Astrocyte of the spinal cord (primary cell): ENCODE measurements at places on chromosomes 3 and 15.
A peak's percentile ranks its signal among the peaks of the same experiment; 100 is the strongest.

- peak; percentile 58 for DNase-seq
These were observed 200.7 kb upstream of the SEMA6D start for GRCh38 chr15:47516558-47516957.

DNA sequence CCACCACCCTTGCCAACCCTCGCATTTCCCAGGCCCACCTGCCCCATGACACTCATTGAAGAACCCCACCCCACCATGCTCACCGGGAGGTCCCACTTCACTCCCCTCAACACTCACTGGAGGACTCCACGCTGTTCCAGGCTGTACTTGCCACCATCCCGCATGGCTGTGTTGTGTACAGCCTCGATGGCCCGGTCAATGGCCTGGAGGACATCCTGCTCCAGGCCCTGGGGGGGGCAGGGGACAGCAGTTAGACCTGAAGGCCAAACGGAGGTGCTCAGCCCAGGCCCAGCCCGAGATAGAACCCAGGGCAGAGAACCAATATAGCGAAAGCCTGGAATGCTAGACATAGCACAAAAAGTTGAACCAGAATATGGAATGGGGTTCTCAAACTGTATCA, 2.9 kb downstream of the NCKIPSD start:
- no peak for DNase-seq

GRCh38 chr15:97686324-97686723, 274.2 kb upstream of the ARRDC4 start:
- no peak for DNase-seq

- no peak for DNase-seq
These were observed 34.1 kb downstream of the WHAMM start for GRCh38 chr15:82843566-82843965.

- DNase-seq: peak; percentile 42
These were observed 260.1 kb upstream of the CTNNB1 start for GRCh38 chr3:40939030-40939740.

- no peak for DNase-seq
These were observed 314.5 kb downstream of the TLE3 start for GRCh38 chr15:69783211-69783610.

- DNase-seq: no peak
These were observed 36.9 kb downstream of the GPR171 start for GRCh38 chr3:151166161-151166560.

GRCh38 chr3:140530603-140531002, 147.3 kb upstream of the TRIM42 start:
- no peak for DNase-seq

GRCh38 chr15:77747175-77748077, 114.7 kb upstream of the LINGO1 start:
- DNase-seq: no peak

GRCh38 chr3:150467381-150467780, 59.3 kb downstream of the TSC22D2 start:
- DNase-seq: no peak

- DNase-seq: no peak
These were observed 5.4 kb downstream of the PCBP4 start for GRCh38 chr3:51961602-51962569.

DNA sequence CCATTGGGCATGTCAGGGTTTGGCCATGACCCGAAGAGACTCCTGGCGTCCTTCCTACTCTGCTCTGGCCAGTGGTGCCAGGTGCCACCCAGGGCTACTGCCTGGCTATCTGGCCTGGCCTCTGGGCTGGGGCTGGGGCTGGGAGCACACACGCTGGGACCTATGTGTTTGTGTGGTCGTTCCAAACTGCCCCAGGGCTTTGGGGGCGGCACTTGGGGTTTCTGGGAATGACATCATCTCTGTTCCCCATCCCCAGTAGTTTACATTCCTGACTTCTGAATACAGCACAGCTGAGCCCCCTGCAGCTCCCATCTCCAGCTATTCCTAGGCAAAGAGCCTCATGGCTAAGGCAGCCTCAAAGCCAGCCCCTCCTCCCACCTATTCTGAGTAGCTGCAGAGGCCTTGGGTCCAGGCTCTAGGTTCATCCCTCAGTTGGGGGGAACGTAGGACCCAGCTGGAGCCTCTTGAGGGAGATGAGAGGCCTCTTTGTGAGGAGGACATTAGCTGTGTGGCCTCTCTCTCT, 24.3 kb downstream of the PLEKHO2 start:
- peak; percentile 96 for DNase-seq

DNA sequence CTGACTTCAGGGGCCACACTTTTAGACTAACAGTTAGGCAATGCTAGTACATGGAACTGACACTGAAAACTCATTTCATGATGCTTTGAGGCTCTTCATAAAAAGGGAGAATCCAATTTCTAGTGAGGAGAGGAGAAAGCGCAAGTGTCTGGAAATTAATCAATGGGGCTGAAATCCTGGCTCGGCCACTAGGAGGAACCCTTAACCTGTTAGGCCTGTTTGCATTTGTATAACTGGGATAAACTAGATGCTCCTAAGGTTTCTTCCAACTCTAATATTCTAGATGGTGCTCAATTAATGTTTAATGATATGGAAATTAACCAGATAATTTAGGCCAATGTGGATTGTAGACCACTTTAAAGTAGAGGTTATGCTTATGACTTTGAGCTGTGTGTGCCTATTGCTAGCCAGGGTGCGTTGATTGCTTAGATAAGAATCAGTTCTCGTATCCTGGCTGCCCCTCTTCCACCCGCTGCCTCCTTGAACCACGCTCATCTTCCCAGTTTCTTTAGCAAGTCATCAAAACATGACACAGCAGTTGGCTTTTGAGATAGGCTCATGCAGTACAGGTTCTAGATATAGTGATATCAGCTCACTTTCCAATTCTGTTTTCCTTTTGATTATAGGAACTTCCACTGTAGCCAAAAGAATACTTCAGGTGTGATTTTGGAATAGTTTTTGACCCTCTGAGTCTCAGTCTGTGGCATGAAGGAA, 16.8 kb upstream of the CRBN start:
- DNase-seq: no peak

- peak; percentile 98 for DNase-seq
These were observed 67.8 kb downstream of the BDH1 start for GRCh38 chr3:197487911-197488391.

GRCh38 chr3:106172780-106173179, 304.0 kb upstream of the CBLB start:
- DNase-seq: no peak

DNA sequence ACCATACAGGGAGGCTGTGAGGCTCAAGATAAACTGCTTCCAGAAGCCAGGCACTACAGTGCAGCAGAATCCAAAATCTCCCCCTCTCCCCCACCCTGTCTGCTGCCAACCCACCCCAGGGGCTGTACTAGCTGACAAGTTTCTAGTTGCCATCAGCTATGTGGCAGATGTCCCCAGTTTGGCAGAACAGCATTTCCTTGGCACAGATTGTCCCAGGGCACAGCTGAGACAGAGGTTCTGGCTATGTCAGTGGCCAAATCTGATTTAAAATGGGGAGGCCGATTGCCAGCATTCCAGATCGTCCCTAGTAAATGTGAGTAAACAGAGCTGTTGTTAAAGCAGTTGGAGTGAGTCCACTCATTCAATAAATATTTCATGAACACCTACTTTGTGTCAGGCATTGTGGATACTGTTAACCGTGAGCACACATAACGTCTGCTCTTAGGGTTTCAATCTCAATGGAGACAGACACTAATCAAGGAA, 28.0 kb upstream of the CCDC174 start:
- no peak for DNase-seq

DNA sequence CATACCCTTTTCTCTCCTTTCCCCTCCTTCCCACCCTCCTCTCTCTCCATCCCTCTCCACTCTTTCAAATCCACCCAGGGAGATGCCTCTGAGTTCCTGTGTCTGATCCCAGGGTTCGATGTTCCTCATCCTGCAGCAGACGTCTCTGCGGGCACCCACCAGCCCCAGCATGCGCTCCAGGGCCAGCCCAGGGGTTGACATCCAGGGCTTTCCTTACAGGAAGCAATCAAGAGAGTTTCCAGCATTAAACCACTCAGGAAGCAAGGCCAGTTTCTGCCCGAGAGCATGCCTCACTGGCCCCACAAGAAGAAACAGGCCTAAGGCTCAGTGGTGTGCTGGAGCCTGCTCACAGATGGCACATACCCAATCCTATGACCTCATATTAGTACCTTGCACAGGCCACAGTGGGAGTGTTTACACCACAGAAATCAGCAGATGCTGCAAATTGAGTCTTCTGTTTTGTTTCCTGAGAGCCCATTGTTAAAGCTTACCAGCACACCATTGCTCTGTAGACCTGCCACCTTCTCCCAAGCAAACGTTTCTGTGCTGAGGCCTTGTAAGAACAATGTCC, 13.2 kb downstream of the SLC6A1 start:
- no peak for DNase-seq

DNA sequence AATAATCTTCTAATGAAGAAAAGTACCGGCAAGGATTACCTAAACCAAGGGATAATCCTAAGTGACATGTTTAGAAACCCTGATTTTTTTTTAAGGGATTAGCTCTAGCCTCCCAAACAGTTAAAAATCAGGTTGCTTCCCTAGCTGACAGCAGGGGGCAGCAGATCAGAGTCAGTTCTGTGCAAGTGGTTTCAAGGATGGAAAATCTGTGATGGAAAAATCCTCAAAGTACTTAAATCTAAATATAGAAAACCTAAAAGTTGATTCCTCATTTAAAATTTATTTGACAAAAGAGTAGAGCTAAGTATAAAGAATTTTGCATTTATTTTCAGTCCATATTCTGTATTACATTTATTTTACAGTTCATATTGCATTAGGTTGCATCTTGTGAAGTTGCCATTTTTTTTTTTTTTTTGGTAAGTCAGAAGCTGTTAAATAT, 107.6 kb downstream of the PEX5L start:
- DNase-seq: peak; percentile 69

DNA sequence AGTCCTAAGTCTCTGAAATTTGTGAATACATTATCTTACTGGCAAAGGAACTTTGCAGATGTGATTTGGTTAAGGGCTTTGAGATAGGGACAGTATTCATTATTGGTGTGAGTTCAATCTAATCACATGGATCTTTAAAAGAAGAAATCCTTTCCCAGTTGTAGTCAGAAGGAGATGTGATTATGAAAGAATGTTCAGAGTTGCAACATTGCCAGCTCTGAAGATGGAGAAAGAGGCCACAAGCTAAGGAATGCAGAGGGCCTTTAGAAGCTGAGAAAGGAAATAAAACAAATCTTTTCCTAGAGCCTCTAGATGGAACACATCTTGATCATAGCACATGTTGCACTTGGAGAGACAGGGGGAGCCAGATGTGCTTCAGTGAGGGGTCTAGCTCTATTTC, 27.7 kb upstream of the SIAH2 start:
- DNase-seq: no peak

DNA sequence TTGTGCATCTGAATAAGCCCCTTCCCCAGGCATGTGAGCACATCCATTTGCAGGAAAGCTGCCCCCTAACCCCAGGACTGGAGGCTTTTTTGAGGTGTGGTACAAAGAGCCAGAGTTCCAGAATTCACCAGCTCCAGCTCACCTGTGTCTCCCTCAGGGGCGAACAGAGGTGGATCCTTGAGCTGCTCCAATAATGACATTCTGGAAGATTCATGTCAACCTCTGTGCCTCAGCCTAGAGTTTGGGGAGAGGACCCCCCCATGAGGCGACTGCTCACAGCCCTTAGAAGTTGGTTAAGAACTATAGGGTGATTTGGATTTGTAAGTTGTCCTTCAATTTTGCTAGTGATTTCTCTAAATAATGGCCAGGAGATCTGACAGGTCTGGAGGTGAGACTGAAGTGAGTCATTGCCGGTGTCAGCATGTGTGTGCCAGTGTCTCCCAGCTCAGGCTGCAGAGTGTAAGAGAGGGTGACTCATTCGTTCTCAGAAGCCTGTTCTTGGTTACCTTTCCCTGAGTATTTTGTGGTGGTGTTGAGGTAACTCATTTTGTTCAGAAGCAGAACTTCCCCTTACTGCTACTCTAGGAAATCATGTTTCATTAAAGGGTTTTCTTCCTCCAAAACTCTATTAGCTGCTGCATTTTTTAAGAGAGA, 136.9 kb upstream of the TOPAZ1 start:
- DNase-seq: peak; percentile 80
